Calu3 (cell line): ENCODE measurements at places on chromosomes 4 and X.
A peak's percentile ranks its signal among the peaks of the same experiment; 100 is the strongest.

GRCh38 chr4:111466811-111467604 lies 678.2 kb upstream of the FAM241A start:
- no peak overlapping the region for H3K4me3 ChIP-seq
- no peak for DNase-seq
- no peaks in the 10 kb centered on the region for H3K36me3 ChIP-seq
- no peaks in the 10 kb centered on the region for H3K27me3 ChIP-seq
- no peak overlapping the region for H3K27ac ChIP-seq

DNA sequence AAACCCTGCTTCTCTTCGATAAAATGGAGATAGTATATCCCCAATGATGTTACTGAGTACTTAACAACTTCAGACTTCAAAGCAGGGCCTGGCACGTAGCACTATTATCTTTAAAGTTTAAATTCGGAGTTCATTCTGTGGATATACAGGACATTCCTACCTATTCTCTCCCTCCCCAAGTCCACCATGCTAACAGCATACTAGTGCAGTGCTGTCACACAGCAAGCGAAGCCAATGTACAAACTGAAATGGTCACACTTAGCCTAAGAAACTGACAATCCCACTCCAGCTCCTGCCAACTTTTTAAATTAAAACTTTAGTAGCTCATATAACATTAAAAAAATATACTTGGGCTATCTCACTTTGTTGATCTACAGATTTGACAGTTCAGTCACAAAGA lies 1.2 kb upstream of the DNAJB14 start:
- peaks cover 33% of the 10 kb centered on the region for H3K36me3 ChIP-seq
- H3K4me3 ChIP-seq: peak overlapping the region; percentile 94
- no peaks in the 10 kb centered on the region for H3K27me3 ChIP-seq
- no peak overlapping the region for H3K27ac ChIP-seq
- DNase-seq: no peak
- H3K4me1 ChIP-seq: peaks cover 6% of the 10 kb centered on the region

- no peaks in the 10 kb centered on the region for H3K27me3 ChIP-seq
- H3K4me1 ChIP-seq: peaks cover 15% of the 10 kb centered on the region
- H3K27ac ChIP-seq: no peak overlapping the region
- H3K36me3 ChIP-seq: no peaks in the 10 kb centered on the region
- no peak for DNase-seq
Measured at GRCh38 chrX:9560219-9560618, 95.4 kb downstream of the TBL1X start.

- peaks cover 34% of the 10 kb centered on the region for H3K4me1 ChIP-seq
- H3K36me3 ChIP-seq: peaks cover 9% of the 10 kb centered on the region
- no peaks in the 10 kb centered on the region for H3K27me3 ChIP-seq
- H3K27ac ChIP-seq: peak overlapping the region; percentile 57
- peak; percentile 23 for DNase-seq
- H3K4me3 ChIP-seq: no peak overlapping the region
Measured at GRCh38 chrX:41522081-41522480, 74.9 kb downstream of the NYX start.

GRCh38 chr4:171714791-171715454 lies 98.3 kb upstream of the GALNTL6 start:
- no peak overlapping the region for H3K4me3 ChIP-seq
- no peaks in the 10 kb centered on the region for H3K4me1 ChIP-seq
- no peaks in the 10 kb centered on the region for H3K36me3 ChIP-seq
- H3K27ac ChIP-seq: no peak overlapping the region
- no peaks in the 10 kb centered on the region for H3K27me3 ChIP-seq

GRCh38 chr4:5158825-5159224 lies 107.5 kb downstream of the STK32B start:
- H3K27me3 ChIP-seq: no peaks in the 10 kb centered on the region
- H3K36me3 ChIP-seq: no peaks in the 10 kb centered on the region
- no peak overlapping the region for H3K4me3 ChIP-seq
- no peak overlapping the region for H3K27ac ChIP-seq
- no peak for DNase-seq
- H3K4me1 ChIP-seq: no peaks in the 10 kb centered on the region

GRCh38 chrX:50815120-50815519 lies 1.1 kb upstream of the SHROOM4 start:
- peaks cover 22% of the 10 kb centered on the region for H3K36me3 ChIP-seq
- no peaks in the 10 kb centered on the region for H3K27me3 ChIP-seq
- no peak overlapping the region for H3K27ac ChIP-seq
- peaks cover 25% of the 10 kb centered on the region for H3K4me1 ChIP-seq
- no peak overlapping the region for H3K4me3 ChIP-seq

- no peaks in the 10 kb centered on the region for H3K4me1 ChIP-seq
- DNase-seq: no peak
- no peak overlapping the region for H3K4me3 ChIP-seq
- H3K27ac ChIP-seq: no peak overlapping the region
- H3K27me3 ChIP-seq: no peaks in the 10 kb centered on the region
Measured at GRCh38 chrX:12929701-12930100, 23.3 kb downstream of the TLR8 start.

DNA sequence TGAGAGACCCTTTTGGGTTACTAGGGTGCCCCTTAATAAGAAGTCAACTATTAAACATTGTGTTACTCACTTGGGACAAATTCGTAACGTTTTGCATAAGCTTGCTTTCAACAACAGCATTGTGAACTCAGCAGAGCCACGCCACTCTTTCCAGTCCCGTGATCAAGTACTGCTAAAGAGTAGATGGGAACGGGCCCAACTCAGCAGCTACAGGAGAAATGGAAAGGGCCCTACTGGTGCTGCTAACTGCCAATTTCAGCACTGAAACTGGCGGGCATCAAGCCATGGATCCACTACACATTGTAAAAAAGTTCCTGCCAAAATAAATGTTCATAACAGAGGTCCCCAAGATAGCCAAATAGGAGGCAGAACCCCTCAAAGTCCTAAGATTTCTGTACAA lies 19.0 kb upstream of the DHX15 start:
- no peak overlapping the region for H3K27ac ChIP-seq
- no peak overlapping the region for H3K4me3 ChIP-seq
- no peaks in the 10 kb centered on the region for H3K27me3 ChIP-seq
- DNase-seq: no peak
- peaks cover 52% of the 10 kb centered on the region for H3K4me1 ChIP-seq
- H3K36me3 ChIP-seq: peaks cover 6% of the 10 kb centered on the region

DNA sequence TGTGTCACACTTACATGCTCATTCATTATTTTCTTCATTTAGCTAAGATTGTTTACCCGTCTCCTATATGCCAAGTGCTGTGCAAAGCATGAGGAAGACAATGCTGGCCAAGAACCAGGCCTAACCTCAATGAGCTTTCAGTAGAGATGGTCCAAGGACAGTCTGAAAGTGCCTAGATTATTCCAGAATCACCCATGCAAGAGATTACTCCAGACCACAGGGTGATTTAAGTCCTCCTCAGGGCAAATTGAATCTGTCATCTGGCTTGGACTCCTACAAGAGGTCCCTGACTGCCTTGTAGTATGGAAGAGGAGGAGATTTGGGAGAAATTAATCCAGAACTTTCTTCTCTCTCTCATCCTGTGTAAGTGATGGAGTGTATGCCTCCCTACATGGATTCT lies 99.4 kb upstream of the NDP start:
- H3K27me3 ChIP-seq: no peaks in the 10 kb centered on the region
- no peak overlapping the region for H3K4me3 ChIP-seq
- no peaks in the 10 kb centered on the region for H3K36me3 ChIP-seq
- no peak overlapping the region for H3K27ac ChIP-seq
- no peak for DNase-seq

- no peaks in the 10 kb centered on the region for H3K36me3 ChIP-seq
- H3K4me1 ChIP-seq: peaks cover 16% of the 10 kb centered on the region
- H3K27ac ChIP-seq: no peak overlapping the region
- H3K4me3 ChIP-seq: no peak overlapping the region
- DNase-seq: no peak
Measured at GRCh38 chr4:143343276-143343831, 6.7 kb downstream of the GAB1 start.

- DNase-seq: no peak
- no peaks in the 10 kb centered on the region for H3K36me3 ChIP-seq
- peaks cover 32% of the 10 kb centered on the region for H3K27me3 ChIP-seq
- no peak overlapping the region for H3K4me3 ChIP-seq
- H3K27ac ChIP-seq: no peak overlapping the region
- H3K4me1 ChIP-seq: no peaks in the 10 kb centered on the region
Measured at GRCh38 chr4:84366161-84366560, 132.9 kb downstream of the NKX6-1 start.

- no peak for DNase-seq
- H3K27ac ChIP-seq: no peak overlapping the region
- H3K36me3 ChIP-seq: no peaks in the 10 kb centered on the region
- peaks cover 10% of the 10 kb centered on the region for H3K27me3 ChIP-seq
- no peaks in the 10 kb centered on the region for H3K4me1 ChIP-seq
Measured at GRCh38 chr4:17322514-17322913, 189.4 kb downstream of the QDPR start.

DNA sequence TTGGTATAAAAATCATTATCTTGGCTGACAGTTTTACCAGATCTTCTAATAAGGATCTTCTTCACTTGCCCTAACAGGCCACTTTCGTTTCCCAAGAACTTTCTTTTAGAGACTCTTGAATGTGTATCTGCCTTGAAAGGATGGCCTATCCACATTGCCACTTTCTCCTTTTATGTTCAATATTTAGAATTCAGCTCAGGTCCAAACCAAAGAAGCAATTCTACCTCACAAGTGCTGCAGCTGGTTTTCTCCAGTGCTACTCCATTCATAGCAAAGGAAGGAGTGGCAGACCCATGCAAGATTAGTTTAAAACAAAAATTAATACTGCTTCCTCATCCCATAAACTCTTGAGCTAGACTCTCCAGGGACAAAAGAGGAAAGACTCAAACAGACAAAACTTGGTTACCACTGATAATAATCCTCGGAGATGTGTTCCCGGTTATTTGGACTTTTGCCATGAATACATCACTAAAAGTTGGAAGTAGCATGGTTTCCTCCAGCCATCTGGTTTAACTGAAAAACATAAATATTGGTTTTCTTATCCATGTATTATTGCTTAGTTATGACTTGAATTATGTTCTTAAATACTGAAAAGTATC lies 401.8 kb downstream of the PABPC4L start:
- DNase-seq: no peak
- no peaks in the 10 kb centered on the region for H3K36me3 ChIP-seq
- H3K27me3 ChIP-seq: no peaks in the 10 kb centered on the region
- no peaks in the 10 kb centered on the region for H3K4me1 ChIP-seq

GRCh38 chrX:151523351-151523750 lies 40.1 kb upstream of the PASD1 start:
- no peak overlapping the region for H3K27ac ChIP-seq
- DNase-seq: no peak
- H3K4me3 ChIP-seq: no peak overlapping the region
- H3K4me1 ChIP-seq: no peaks in the 10 kb centered on the region
- peaks cover 14% of the 10 kb centered on the region for H3K27me3 ChIP-seq

DNA sequence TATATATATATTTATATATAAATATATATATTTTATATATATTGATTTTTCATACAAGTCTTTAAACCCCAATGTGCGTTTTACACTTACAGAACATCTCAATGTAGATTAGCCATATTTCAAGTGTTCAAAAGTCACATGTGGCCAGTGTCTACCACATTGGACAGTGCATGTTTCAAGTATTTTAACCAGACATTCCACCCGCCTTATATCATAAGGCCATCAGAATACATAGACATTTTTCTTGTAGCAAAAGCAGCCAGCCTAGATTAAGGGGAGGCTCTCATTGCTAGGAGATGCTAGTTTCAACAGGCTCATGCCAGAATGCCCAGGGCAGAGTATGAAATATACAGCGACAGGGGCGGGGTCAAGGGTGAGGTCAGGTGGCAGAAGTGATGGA lies 202.0 kb downstream of the NR3C2 start:
- no peaks in the 10 kb centered on the region for H3K4me1 ChIP-seq
- H3K27ac ChIP-seq: no peak overlapping the region
- no peak overlapping the region for H3K4me3 ChIP-seq
- H3K36me3 ChIP-seq: peaks cover 5% of the 10 kb centered on the region

DNA sequence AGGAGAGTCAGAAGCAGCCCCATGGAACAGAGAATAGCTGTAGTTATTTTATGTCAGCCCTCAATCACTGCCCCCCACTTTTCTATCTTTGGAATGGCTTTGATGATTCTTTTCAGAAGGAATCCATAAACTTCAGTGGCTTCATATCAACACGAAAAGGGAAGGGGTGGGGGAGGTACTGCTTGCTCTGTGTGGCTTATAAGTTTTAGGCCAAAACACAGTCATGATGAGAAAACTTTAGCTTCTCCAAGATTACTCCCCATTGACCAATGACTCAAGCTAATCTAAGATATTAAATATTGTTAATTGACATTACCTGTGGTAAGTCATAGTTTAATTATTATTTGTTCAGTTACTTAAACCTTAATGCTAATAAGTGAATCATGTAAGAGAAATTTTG lies 669.6 kb upstream of the FAM241A start:
- DNase-seq: no peak
- H3K4me1 ChIP-seq: no peaks in the 10 kb centered on the region
- H3K27ac ChIP-seq: no peak overlapping the region
- no peaks in the 10 kb centered on the region for H3K27me3 ChIP-seq
- H3K36me3 ChIP-seq: no peaks in the 10 kb centered on the region

DNA sequence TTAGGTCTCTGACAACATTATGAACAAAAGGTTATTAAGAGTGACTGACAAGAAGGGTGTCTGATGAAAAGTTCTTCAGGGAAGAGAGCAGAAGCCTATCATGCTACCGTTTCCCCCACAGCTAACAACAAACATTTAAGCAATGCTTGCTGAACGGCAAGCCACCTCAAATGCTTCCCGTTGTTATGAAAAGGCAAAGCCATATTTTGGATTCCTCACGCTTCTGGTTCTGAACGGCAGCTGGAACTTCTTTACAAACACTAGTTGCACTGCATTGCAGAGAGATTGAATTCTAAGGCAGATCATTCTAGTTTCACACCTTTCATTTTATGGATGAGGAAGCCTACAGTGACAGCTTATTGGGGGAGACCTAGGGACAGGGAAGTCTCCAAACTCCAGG lies 48.6 kb upstream of the NAP1L5 start:
- DNase-seq: no peak
- H3K27me3 ChIP-seq: no peaks in the 10 kb centered on the region
- H3K27ac ChIP-seq: no peak overlapping the region
- no peak overlapping the region for H3K4me3 ChIP-seq
- H3K4me1 ChIP-seq: no peaks in the 10 kb centered on the region

DNA sequence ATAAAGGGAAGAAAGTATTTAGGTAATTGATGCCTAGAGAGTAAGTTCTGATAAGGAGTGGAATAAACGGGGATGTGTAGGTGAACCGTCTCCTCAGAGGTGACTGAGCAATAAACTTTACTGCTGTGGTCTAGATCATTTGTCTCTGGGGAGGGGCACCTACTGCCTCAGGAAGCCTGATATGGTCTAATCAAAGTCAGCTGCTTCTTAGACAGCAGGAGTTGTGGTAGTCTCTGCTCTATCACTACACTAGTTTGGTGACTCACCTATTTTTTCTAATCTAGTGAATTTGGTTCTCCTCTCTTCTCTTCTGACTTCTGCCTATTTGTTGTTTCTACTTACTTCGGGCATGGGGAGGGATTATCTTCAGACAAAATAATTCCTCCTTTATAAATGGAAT lies 95.1 kb upstream of the STIM2 start:
- no peaks in the 10 kb centered on the region for H3K4me1 ChIP-seq
- no peak for DNase-seq
- no peak overlapping the region for H3K27ac ChIP-seq
- H3K27me3 ChIP-seq: no peaks in the 10 kb centered on the region
